Fibroblast of skin of scalp (primary cell): ENCODE measurements at places on chromosomes 6 and 20.
A peak's percentile ranks its signal among the peaks of the same experiment; 100 is the strongest.

DNA sequence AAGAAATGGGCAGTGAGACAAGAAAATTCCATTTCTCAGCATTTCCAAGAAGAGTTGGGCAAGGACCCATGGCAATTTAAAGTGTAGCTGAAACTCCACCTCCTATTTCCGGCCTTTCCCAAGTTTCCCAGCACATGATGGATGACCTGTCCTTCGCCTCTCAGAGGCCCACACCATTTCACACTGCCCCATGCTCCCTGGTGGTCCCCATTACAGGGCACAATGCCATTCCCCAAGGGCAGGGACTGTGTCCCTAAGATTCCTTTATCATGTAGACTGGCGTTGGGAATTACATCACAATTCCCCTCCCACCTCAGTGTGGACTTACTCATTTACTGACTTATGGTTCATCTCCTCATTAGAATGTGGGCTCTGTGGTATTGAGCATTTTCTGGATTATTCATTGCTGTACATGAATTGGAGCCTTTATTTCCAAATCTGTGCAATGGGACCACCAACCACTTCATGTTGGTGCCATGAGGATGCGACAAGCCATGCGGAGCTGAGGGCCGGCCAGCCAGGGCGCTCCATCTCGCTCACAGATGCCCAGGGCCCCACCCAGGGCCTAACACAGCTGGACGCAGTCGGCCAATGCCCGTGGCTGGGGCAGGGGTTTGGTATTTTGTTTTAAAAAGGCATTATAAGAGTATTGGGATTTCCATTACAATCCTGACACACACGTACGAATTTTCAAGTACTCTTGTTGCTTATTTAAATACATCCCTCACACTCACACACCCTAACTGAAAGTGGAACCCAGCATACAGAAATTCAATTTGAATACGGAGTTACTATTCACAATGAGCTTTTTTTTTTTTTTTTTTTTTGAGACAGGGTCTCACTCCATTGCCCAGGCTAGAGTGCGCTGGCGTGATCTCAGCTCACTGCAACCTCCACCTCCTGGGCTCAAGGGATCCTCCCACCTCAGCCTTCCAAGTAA, 5.4 kb downstream of the ACSS1 start:
- peak; percentile 7 for DNase-seq

- DNase-seq, result no peak
Observed at GRCh38 chr20:63881451-63882226, 13.3 kb upstream of the DNAJC5 start.

DNA sequence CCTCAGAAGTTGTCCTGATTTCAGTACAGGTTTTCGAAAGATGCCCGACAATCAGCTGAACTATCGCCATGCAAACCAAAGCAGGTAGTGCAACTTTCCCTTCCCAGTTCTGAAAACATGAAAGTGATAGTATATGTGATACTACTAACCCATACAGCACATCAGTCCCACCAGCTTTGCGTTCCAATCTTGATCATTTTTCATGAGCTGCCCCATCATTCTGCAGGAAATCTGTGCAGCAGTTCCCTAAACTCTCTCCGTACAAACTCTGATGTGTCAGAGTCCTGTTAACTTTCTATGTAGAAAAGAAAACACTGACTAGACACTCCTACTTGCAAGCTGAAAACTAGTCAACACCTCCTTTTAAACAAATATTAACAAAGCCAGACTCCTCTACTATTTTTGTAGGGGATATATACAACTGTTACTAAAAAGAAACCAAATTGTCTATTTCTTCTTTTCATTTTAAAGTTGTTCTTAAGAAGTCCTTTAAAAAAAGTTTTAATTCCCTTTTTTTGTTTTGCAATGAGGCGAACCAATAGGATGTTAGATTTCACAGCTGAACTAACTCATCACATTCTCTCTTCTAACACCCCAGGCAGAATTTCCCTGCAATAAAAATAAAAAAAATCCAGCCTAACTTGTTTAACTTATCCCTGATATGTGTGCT, 99.6 kb upstream of the DST start:
- no peak for DNase-seq

GRCh38 chr20:62368392-62368975, 1.4 kb upstream of the LAMA5 start:
- DNase-seq, result no peak

- DNase-seq, result no peak
Observed at GRCh38 chr20:3734111-3734843, 1.8 kb downstream of the HSPA12B start.

DNA sequence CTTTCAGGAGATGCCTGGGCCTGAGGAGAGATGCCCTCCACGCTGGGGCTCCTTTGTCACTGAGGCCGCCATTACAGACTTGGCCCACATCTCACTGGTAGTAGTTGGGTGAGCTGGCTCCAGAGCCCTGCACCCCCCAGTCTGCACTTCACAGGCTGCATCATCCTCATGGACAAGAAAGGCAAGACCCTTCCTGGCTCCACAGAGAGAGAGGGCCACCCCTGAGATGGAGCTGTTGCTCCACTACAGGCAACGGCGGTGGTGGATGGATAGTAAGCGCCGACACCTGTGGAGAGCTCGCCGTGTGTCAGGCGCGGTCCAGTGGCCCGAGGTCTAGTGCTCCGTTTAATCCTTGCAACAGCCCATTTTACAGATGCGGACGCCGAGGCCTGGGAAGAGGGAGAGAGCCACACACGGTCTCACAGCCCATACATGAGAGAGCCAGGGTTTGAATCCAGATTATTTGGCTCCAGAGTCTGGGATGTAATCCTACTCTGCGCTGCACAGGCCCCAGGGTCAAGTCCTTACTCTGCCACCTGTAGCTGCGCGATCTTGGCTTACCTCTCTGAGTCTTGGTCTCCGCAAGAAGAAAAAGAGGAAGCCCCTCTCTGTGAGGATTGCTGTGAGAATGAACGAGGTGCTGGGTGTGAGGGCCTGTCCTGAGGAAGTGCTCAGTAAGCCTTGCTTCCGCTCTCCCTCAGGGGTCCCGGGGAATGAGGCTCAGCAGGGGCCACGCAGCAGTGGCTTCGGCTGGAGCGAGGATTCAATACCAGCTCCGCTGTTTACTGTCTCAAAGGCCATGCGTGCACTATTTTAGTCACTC, 34.5 kb downstream of the SPDEF start:
- no peak for DNase-seq

- no peak for DNase-seq
Observed at GRCh38 chr6:72724545-72724944, 102.7 kb downstream of the KCNQ5 start.

GRCh38 chr6:47407300-47408281, 70.0 kb upstream of the CD2AP start:
- no peak for DNase-seq

DNA sequence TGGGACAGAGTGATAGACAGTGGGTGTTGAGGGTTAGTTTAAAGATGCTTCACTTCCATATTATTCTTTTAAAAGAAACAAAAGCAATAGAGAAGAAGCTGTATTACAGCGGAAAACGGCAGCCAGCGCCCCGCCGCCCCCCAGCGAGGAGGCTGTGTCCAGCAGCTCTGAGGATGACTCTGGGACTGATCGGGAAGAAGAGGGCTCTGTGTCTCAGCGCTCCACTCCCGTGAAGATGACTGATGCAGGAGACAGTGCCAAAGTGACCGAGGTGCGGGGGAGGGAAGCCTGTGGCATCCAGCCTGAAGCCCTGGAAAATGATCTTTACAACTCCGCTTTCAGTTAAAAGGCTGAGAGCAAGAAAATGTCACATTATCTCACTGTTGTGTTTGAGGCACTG, 100.2 kb downstream of the FIG4 start:
- peak; percentile 40 for DNase-seq

DNA sequence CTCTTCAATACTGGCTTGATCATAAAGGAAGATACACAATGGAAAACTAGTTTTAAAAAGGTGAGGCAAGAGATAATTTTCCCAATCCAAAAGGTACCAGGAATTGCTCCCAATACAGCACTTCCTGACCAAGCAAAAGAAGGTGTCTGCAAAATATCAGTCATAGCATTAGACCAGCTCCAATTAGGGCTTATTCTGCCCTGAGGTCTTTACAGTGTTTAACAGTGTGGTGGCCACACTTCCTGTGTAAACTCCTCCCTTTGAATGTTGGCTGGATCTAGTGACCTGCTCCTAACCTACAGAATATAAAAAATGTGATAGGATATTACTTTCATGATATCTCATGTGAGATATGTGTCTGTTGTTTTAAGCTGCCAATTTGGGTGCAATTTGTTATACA, 57.1 kb upstream of the BTN3A2 start:
- no peak for DNase-seq

- DNase-seq, result no peak
Observed at GRCh38 chr6:157017861-157018260, 240.7 kb downstream of the ARID1B start.

- no peak for DNase-seq
Observed at GRCh38 chr20:50475681-50476292, 34.4 kb upstream of the PTPN1 start.

GRCh38 chr6:5506149-5506548, 244.8 kb downstream of the FARS2 start:
- no peak for DNase-seq

DNA sequence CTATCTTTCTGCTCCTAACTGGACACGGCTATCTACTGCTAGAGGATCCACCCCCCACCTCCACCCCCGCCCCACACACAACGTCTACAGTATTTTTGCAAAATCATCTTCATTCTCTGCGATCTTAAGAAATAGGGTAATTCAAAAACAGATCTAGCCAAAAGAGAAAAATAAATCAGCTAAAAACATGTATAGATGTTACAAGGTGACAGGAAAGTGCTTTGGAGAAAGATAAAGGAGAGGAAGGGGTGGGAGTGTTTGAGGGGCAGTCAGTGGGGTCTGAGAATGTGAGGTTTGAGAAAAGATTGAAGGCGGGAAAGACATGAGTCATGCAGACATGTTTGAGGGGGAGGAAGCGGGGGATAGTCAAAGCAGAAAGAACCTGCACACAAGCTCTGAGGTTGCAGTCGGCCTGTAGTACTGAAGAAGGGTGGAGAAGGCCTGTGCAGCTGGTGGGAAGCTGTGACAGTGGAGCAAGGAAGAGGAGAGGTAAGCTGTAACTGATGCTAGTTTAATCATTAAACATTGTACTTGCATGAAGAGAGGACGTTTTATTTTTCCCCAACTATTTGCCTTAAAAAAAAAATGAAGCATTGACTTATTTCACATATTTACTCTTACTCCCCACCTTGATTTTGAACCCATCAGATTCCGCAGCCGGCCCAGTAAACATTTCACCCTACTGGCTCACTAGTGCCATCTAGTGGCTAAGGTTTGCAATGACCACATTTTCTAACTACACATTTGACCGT, 332.6 kb downstream of the ADGRB3 start:
- DNase-seq, result peak; percentile 46

DNA sequence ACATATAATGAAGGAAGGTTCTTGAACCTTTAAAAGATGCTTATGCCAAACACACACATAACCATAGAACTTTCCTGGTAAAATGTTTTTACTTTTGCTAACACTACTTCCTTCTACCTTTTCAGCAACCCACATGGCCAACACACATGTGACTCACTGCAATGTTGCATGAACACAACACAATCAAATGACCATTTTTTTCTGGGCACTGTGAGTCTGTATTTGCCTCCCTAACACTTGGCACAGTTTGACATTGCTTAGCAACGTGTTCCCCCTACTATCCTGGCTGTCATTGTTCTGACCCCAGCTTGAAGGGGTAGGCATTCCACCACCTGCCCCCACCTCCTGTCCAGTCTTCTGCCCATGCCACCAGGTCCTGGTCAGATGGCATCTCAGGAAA, 204.8 kb upstream of the PRND start:
- no peak for DNase-seq

GRCh38 chr20:16069389-16070010, 503.7 kb downstream of the KIF16B start:
- DNase-seq, result no peak

GRCh38 chr20:59670786-59671492, 66.6 kb downstream of the PHACTR3 start:
- no peak for DNase-seq

DNA sequence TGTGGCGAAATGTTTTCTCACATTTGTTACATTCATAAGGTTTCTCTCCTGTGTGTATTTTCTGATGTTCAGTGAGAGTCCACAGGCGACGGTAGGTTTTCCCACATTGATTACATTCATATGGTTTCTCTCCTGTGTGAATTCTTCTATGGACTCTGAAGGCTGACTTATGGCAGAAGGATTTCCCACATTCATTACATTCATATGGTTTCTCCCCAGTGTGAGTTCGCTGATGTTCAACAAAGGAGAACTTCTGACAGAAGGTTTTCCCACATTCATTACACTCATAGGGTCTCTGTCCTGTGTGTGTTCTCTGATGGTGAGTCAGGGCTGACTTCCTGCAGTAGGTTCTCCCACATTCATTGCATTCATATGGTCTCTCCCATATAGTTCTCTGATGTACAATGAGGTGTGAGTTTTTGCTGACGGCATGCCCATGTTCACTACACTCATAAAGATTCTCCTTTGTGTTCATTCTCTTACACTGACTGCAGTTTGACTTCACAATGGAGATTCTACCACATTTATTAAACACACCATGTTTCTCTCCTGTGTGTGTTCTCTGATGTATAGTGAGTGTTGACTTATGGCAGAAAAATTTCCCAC, 11.9 kb downstream of the ZNF334 start:
- no peak for DNase-seq

DNA sequence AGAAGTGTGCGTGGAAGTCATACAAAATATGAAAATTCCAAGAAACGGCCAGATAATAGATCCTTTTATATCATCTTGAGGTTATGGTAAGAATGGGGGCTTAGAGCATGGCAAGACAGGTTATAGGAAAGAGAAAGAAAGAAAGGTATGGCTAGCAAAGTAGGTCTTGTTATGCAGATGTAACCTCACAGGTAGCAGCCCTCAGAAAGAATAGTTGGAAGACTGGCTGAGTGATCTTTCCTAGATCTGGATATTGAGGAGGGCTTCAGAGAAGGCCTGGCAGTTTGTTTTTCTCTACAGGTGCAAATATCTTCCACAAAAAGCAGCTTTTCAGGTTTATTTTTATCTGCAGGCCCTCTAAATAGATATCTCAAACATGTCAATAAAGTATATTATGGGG, 679.5 kb downstream of the KHDRBS2 start:
- no peak for DNase-seq

DNA sequence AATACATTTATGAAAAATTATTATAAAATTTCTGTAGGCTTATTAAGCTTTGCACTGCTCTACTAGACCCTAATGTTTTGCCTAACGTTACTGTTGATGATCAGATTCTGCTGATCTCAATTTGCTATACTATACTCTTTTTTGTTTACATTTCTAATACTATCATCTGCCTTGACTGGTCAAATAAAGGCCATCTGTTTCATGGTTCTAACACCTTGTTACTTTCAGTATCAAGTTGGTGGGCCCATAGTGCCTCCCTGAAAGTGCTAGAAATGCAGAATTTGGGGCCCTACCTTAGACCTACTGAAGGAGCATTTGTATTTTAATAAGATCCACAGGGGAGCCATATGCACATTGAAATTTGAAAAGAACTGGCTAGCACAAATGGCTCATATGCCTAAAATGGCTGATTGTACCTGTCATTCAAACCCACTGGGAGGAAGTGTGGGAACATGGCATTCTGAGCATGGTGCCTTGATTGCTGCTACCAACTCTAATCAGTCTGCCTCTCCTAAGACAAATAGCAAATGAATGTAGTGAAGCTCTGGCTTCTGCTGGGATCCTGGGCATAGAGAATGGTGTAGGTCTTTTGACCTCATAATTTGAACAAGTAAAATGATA, 199.1 kb upstream of the BTBD3 start:
- no peak for DNase-seq
